ENCODE measurements at places on chromosomes 16 and 17.

- DNase-seq = no peak
- peaks cover 8% of the 10 kb centered on the region for H3K27me3 ChIP-seq
- no peaks in the 10 kb centered on the region for H3K36me3 ChIP-seq
- no peak overlapping the region for H3K4me3 ChIP-seq
Measured at GRCh38 chr17:9138161-9138717, 116.9 kb downstream of the NTN1 start.

GRCh38 chr16:30473231-30474073 lies 910 bp downstream of the ITGAL start:
- no peaks in the 10 kb centered on the region for H3K36me3 ChIP-seq
- DNase-seq = no peak
- H3K4me3 ChIP-seq = no peak overlapping the region
- H3K27me3 ChIP-seq = peaks cover 21% of the 10 kb centered on the region

DNA sequence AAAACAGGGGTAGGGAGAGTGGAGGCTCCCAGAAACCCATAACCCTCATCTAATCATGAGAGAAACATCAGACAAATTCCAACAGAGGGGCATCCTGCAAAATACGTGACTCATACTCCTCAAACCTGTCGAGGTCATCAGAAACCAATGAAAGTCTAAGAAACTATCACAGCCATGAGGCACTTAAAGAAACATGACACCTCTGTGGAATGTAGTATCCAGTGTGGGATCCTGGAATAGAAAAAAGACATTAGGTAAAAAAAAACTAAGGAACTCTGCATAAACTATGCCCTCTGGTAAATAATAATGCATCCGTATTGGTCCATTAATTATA lies 16.4 kb downstream of the CDH5 start:
- H3K36me3 ChIP-seq = no peaks in the 10 kb centered on the region
- peak overlapping the region; percentile 50 for H3K27ac ChIP-seq
- DNase-seq = no peak
- no peaks in the 10 kb centered on the region for H3K27me3 ChIP-seq
- H3K4me3 ChIP-seq = no peak overlapping the region
- H3K4me1 ChIP-seq = peaks cover 21% of the 10 kb centered on the region

DNA sequence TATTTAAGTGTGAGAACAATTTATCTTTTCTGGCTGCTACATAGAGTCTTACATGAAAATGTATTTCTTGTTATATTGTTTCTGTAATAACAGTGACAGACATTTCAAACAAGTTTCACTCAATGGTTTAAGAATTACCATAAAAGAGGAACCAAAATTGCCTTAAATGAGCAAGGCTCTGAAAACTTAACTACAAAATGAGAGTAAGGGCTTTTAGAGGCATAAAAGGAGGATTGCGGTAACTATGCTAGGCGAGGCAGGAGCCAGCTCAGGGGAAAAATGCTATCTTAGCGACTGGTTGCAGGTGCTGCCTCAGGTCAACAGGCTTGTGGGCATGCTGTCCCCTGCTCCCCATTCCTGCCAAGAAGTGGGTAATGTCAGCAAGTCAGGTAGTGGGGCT lies 81.7 kb upstream of the MSI2 start:
- no peak for DNase-seq
- H3K4me3 ChIP-seq = no peak overlapping the region
- H3K27me3 ChIP-seq = peaks cover 41% of the 10 kb centered on the region
- H3K27ac ChIP-seq = no peak overlapping the region
- no peaks in the 10 kb centered on the region for H3K4me1 ChIP-seq

DNA sequence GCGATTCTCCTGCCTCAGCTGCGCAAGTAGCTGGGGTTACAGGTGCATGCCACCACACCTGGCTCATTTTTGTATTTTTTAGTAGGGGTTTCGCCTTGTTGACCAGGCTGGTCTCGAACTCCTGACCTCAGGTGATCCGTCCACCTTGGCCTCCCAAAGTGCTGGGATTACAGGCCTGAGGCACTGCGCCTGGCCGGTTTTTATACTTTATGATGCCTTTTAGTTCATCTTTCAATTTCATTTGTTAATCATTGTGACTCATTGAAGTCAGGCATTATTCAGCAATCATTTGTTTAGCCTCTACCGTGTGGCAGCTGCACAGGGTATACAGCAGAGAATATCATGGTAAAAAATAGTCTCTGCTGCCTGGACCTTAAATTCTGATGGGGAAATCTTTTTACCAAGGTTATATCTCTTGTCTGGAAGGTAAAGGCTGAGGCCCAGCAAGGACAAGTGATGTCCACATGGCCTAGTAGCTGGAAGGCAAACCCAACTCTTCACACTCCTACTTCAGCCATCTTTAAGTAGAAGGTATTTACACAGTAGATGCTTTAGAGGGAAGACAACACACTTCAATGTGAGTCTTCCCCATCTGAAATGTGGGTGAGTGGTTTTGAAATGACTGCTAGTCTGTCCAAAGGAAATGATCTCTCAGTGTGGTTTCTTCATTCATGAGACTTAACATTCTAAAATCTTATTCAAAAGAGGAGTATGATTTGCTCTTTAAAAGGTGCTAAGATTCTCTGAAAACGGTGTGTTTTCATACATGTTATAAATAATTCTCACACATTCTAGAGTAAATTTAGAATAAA lies 2.4 kb downstream of the PRPSAP2 start:
- peak; percentile 10 for DNase-seq
- no peak overlapping the region for H3K27ac ChIP-seq
- no peaks in the 10 kb centered on the region for H3K27me3 ChIP-seq
- H3K4me3 ChIP-seq = no peak overlapping the region
- no peaks in the 10 kb centered on the region for H3K36me3 ChIP-seq

DNA sequence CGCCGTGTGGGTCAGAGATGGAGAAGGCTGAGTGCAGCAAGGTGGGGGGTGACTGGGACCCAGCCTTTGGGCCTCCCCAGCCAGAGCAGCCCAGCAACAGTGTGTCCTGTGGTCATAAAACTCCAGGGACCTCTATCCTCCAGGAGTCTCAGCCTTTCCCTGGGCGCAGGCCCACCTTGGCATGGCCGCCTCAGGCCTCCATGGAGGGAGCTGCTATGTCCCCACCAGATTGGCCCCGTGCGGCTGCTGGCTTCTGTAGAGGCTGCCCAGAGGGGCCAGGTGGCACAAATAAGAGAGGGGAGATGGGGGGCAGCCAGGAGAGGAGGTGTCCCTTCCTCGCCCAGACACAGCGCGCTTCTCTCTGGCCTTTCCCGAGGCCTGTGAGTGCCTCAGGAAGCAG lies 2.6 kb upstream of the SYNGR3 start:
- peaks cover 9% of the 10 kb centered on the region for H3K36me3 ChIP-seq
- peaks cover 10% of the 10 kb centered on the region for H3K27me3 ChIP-seq
- H3K4me1 ChIP-seq = peaks cover 17% of the 10 kb centered on the region
- H3K4me3 ChIP-seq = no peak overlapping the region
- no peak for DNase-seq

GRCh38 chr17:47188271-47188875 lies 722 bp downstream of the CDC27 start:
- H3K27ac ChIP-seq = peak overlapping the region; percentile 98
- H3K27me3 ChIP-seq = no peaks in the 10 kb centered on the region
- peaks cover 43% of the 10 kb centered on the region for H3K4me1 ChIP-seq
- no peaks in the 10 kb centered on the region for H3K36me3 ChIP-seq
- H3K4me3 ChIP-seq = peak overlapping the region; percentile 98
- no peak for DNase-seq

DNA sequence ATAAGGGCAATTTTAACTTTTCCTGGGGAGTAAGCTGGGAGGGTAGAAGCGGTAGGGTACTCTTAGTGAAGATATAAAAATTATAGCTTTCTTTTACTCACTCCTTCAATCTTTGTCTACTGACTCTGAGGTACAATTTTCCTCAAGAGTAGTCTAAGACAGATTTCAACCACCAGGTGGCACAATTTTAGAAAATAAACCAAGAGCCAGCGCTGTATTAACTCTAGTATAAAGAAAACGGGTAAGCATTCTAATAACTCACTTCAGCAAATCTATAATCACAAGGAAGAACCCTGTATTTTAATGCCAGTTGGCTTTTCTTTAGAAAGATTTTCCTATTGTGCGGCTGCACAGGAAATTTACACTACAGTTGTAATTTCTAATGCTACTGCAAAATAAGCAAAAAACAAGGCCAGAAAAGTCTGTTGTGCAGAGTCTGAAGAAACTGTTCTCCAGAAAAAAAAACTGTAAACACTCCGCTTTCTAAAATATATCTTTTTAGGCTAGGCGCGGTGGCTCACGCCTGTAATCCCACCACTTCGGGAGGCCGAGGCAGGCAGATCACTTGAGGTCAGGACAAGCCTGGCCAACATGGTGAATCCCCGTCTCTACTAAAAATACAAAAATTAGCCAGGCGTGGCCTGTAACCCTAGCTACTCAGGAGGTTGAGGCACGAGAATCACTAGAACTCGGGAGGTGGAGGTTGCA lies 1.9 kb downstream of the CMC2 start:
- no peaks in the 10 kb centered on the region for H3K27me3 ChIP-seq
- H3K27ac ChIP-seq = peak overlapping the region; percentile 98
- H3K4me3 ChIP-seq = peak overlapping the region; percentile 70
- peaks cover 39% of the 10 kb centered on the region for H3K4me1 ChIP-seq
- no peak for DNase-seq

DNA sequence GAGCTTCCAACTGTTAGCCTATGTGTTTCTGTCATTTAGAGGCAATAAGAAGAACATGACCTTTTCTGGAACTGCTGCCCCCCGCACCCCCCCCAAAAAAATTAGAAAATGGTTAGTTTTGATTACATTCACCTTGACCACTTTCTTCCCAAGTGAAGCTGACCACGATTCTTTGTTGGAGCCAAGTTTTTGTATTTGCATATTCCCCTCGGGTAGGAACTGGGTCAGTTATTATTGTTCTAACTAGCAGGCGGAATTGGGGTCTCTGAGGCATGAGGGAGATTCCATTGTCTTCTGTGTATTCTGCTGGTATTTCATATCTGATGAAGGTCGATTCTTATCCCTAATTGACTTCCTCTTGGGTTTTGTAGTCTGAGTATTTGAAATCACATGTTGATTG lies 231.6 kb downstream of the PRKCA start:
- H3K36me3 ChIP-seq = no peaks in the 10 kb centered on the region
- H3K4me3 ChIP-seq = no peak overlapping the region
- H3K4me1 ChIP-seq = peaks cover 53% of the 10 kb centered on the region
- no peaks in the 10 kb centered on the region for H3K27me3 ChIP-seq
- peak overlapping the region; percentile 65 for H3K27ac ChIP-seq

DNA sequence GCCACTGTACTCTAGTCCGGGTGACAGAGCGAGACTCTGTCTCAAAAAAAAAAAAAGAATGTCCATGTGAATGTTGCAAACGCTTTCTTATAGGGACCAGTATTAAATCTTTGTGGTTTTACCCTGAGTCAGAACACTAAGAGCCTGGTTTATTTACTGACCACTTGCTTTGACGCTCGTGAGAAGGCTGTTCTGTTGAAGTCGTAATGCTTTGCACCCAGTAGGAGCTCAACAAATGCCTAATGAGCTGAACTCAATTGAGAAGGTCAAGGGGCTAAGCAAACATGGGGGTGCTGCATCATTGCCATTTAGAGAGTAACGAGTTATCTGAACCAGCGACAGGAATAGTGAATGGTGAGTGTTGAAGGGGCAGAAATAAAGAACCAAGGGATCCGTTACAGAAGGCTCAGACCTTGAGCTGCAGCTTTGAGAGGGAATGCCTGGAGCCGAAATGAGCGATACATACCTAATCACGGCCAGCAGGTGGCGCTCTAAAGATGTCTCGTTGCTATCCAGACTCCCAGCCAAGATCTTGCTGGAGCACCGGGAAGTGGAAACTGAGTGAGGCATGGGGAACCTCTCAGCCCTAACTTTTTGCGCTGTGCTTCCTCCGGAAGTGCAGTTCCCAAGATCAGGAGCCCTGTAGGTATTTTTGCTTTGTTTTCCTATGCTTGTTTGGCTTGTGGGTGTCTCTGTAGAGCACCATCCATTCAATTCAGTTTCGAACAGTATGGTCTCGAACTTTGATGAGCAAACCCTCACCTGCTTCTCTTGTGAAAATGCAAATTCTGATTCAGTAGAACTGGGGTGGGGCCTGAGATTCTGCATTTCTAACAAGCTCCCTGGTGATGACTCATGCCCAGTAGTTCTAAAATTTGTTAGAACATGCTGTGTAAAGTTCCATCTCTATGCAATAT lies 12.6 kb upstream of the RNF222 start:
- peaks cover 6% of the 10 kb centered on the region for H3K27me3 ChIP-seq
- no peak overlapping the region for H3K27ac ChIP-seq
- no peaks in the 10 kb centered on the region for H3K36me3 ChIP-seq
- peak; percentile 94 for DNase-seq
- no peak overlapping the region for H3K4me3 ChIP-seq

- H3K27me3 ChIP-seq = no peaks in the 10 kb centered on the region
- H3K4me1 ChIP-seq = peaks cover 16% of the 10 kb centered on the region
- no peak overlapping the region for H3K4me3 ChIP-seq
- no peak overlapping the region for H3K27ac ChIP-seq
Measured at GRCh38 chr17:68821860-68822696, 133.1 kb downstream of the ABCA8 start.

GRCh38 chr16:84825896-84826557 lies 6.2 kb downstream of the CRISPLD2 start:
- H3K27ac ChIP-seq = no peak overlapping the region
- H3K4me3 ChIP-seq = no peak overlapping the region
- no peak for DNase-seq
- H3K27me3 ChIP-seq = no peaks in the 10 kb centered on the region
- peaks cover 29% of the 10 kb centered on the region for H3K4me1 ChIP-seq

DNA sequence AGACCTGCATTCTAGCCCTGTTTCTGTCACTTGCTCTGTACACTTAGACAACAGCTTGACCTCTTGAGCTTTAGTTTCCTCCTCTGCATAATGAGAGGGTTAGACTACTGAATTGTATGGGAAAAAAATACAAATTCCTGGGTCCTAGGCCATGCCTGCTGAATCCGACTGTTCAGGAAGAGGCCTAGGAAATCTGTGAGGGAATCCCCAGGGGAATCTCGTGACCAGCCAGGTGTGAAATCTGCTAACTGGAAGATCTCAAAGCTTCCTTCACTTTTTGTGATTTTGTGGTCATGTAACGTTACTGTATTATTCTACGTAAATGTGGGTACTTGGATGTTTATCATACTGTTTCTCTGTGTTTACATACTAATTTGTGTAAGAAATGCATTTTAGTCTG lies 58.2 kb downstream of the CYLD start:
- H3K4me1 ChIP-seq = peaks cover 6% of the 10 kb centered on the region
- DNase-seq = no peak
- H3K27me3 ChIP-seq = no peaks in the 10 kb centered on the region
- H3K36me3 ChIP-seq = peaks cover 24% of the 10 kb centered on the region
- H3K4me3 ChIP-seq = no peak overlapping the region
- H3K27ac ChIP-seq = no peak overlapping the region

- no peaks in the 10 kb centered on the region for H3K36me3 ChIP-seq
- peaks cover 7% of the 10 kb centered on the region for H3K4me1 ChIP-seq
- H3K27me3 ChIP-seq = peaks cover 11% of the 10 kb centered on the region
Measured at GRCh38 chr17:32912218-32912897, 15.6 kb upstream of the TMEM98 start.

DNA sequence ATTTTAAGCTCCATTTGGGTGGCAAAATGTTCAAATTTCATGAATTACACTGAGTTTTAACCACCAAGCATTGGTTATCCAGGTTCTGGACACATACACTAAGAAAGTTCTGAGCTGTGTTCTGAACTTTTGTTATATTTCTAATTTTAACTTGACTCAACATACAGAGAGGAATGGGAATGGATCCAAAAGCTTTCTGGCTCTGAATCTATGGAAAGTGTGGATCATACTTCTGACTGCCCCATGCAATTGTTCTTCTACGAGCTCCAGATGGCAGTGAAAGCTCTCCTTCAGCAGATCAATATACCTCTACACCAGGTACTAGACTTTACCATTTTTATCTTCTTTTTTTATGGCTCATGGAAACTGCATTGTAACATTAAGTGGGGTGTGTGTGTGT lies 113.0 kb upstream of the NOG start:
- H3K4me1 ChIP-seq = no peaks in the 10 kb centered on the region
- H3K27me3 ChIP-seq = peaks cover 2% of the 10 kb centered on the region
- no peak overlapping the region for H3K27ac ChIP-seq
- no peaks in the 10 kb centered on the region for H3K36me3 ChIP-seq
